Activated CD4-positive, alpha-beta T cell treated with anti-CD3 and anti-CD28 coated beads, Interleukin-2, amount 50 U/mL, for 24 hours (primary cell): ENCODE measurements at places on chromosomes 2 and 18.

DNA sequence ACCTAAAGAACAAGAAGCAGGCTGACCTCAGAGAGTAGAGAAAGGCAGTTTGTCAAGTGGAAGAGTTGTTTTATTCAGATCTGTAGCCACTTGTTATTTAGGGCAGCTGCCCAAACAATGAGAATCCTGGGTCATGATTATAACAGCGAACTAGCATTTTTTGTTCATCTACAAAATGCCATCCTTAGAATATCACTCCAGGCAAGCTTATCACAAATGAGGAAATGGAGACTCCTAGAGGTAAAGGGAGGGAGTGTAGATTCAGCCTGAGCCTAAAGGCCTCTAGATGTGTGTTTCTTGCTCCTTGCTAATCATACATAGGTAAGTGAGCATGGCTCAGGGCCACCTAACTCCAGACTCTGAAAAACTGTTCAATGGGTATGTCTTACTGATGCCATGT, 126.1 kb downstream of the HNMT start:
- DNase-seq: no peak

- DNase-seq: no peak
Measured at GRCh38 chr2:174121612-174122011, 126.7 kb downstream of the OLA1 start.

DNA sequence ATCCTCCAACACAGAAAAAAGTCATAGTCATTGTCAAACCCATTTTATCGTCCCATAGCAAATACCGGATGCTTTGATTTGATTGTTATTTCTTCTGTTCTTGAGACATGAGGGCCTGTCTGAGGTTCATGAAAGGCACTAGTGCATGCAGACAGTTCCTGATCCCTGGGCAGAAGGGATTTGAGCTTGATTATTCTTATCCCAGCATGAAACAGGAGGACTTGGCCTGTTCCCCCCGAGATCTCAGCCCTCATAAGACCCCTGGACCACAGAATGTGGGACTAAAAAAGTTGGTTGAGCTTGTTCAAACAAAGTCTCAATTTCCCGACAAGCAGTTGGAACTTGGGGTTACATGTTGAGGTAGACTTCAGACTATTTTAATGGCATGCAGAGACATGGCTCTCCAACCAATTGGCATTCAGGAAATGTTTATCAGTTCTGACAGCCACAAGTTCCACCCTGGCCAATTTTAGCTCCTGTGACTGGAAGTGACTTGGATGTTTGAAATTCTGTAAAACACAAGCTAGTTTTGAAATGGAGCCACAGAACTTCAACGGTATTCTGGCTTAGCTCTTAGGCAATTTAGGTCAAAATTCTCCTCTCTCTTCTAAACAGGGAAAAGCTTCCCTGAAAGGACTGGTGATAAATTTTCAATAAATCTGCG, 366.9 kb upstream of the SLC14A2 start:
- no peak for DNase-seq

GRCh38 chr2:104236491-104236890, 617.4 kb upstream of the POU3F3 start:
- DNase-seq: no peak

GRCh38 chr18:54197747-54198411, 26.6 kb downstream of the MBD2 start:
- no peak for DNase-seq
